Stimulated activated CD4-positive, alpha-beta T cell treated with anti-CD3 and anti-CD28 coated beads, Interleukin-12 subunit alpha, Interleukin-12 subunit beta, amount 100 ng/mL, for 24 hours (primary cell): ENCODE measurements at places on chromosomes 1 and 21.

DNA sequence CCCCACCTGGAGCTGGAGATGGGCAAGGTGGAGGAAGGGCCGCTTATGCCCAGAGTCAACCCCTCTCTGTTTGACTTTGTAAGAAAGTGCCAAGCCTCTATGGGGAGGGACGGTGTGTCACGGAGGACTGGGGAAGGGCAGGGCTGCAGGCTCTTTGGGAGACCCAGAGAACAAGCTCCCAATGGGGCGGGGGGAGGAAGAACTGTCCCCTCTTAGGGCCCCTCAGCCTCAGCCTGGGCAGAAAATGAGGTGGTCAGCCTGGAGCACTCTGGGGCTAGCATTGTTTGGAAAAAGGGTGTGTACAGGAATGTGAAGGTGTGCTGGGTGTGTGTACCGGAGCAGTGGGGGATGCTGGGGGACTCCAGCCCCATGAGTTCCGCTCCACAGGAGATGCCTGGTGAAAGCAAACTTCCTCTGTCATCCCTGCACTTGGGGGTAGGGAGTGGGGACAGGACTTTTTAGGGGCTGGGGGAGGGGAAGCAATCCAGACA lies 1.2 kb upstream of the INAVA start:
- DNase-seq, result no peak

GRCh38 chr1:241356519-241357365 lies at the start of gene RGS7:
RGS7 (minus strand) TSS chr1:241357205.
- DNase-seq, result no peak

- no peak for DNase-seq
Observed at GRCh38 chr1:221698579-221699349, 43.1 kb downstream of the DUSP10 start.

- no peak for DNase-seq
Observed at GRCh38 chr1:232792949-232793348, 12.3 kb upstream of the MAP10 start.

GRCh38 chr1:233304489-233305102 lies 9.1 kb upstream of the PCNX2 start:
- DNase-seq, result no peak

DNA sequence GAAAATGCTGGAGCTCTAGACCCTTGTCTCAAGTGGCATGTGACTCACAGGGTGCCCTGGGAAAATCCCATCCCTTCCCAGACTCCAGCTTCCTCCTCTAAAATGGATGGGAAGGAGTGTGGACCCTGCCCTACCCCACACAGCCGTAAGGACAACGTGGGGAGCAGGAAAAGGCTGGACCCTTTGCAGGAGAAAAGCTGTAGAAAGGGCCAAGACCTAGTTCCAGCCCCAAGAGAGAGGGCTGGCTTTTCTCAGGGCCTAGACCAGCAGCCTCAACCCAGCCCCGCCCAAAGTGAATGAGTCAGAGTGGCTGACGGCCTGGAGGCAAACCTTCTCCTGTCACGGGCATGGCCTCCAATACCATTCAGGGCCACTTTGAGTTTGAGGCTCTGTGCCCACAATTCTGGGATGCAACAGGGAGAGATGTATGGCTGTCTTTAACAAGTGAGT lies 1.1 kb downstream of the LAMB3 start:
- DNase-seq, result no peak

DNA sequence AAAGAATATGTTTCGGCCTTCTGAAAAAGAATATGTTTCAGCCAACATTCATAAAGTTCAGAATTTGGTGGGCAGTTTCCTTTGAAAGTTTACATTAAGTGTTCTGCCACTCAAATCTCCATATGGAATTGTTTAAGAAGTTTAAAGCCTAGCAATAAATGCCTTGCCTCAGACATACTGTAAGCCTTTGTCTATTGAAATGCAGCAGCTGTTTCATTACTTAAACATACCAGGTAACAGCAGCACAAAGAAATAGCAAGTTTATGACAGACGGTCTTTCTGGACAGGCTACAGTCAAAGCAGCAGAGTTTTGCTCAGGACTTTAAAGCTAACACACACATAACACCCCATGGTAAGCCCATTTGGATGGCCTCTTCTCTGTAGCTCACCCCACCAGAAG lies 38.5 kb upstream of the C1orf105 start:
- DNase-seq, result no peak

GRCh38 chr21:42513151-42513984 lies at the start of gene SLC37A1:
SLC37A1 (plus strand) TSS chr21:42513852; CDS start chr21:42518455, 4,603 bp downstream.
- no peak for DNase-seq

DNA sequence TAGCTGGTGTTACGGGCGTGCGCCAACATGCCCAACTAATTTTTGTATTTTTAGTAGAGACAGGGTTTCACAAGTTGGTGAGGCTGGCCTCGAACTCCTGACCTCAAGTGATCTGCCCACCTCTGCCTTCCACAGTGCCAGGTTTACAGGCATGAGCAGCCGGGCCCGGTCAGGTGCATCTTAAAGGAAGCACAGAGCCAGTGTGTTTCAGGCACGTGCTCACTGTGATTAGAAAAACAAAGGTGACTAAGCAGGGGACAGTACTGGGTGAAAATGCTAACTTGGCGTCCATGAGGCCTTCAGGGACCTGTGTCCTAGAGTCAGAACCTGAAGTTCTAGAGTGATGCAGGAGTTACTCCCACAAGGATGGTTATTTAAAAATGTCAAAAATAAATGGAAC lies 60.0 kb upstream of the GJA8 start:
- no peak for DNase-seq

- DNase-seq, result no peak
Observed at GRCh38 chr1:206575894-206576737, 36.1 kb downstream of the EIF2D start.

GRCh38 chr1:40508375-40509341 lies at the start of gene EXO5:
EXO5 (plus strand) TSS chr1:40508767; CDS start chr1:40514545, 5,778 bp downstream.
- DNase-seq, result peak; percentile 79

- DNase-seq, result no peak
Observed at GRCh38 chr1:183583466-183583865, 6.8 kb downstream of the NCF2 start.

- DNase-seq, result no peak
Observed at GRCh38 chr1:110565565-110565964, 40.6 kb downstream of the KCNA2 start.

- DNase-seq, result no peak
Observed at GRCh38 chr1:232355162-232356006, 274.5 kb downstream of the SIPA1L2 start.

GRCh38 chr1:196690582-196690981 lies 38.7 kb downstream of the CFH start:
- DNase-seq, result no peak

DNA sequence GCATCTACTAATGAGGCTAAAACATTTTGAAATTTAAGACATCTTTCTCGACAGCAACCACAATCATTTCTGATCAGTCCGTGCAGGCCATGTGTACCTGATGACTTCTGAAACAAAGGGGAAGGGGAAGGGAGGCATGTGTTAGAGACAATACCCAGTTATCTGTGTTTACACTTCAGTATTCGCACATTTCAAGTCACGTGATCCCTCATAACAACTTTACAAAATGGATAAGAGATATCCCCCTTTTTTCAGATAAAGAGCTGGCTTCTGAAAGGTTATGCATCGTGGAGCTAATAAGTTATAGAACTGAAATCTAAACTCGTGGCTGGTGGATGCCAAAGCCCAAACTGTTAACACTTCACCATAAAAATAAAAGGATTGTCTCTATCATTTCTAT lies 175.7 kb downstream of the CHRM3 start:
- no peak for DNase-seq
